NCI-H2081 treated with DMSO at 0.1 percent for 48 hours (cell line): ENCODE measurements at places on chromosomes 7 and 10.

GRCh38 chr10:48451969-48452878 is 145.7 kb downstream of the MAPK8 start:
- DNase-seq = no peak

DNA sequence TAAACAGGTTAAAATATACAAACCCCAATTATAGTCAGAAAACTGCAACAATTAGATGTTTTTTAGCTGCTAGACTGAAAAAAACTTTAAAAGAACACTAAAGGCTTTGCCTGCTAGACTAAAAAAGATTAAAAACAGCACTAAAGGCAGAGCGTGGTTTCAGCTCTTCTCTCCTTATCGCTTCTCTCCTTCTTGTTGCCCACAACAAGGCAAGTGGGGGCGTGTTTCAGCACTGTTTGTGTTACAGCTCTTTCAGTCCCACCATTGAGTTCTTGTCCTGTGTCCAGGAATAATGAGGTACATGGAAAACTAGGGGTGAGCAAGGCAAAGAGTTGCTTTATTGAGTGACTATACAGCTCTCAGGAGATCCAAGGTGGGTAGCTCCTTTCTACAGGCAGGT is 112.3 kb downstream of the HPSE2 start:
- DNase-seq = no peak

GRCh38 chr7:42024537-42024936 is 212.5 kb downstream of the GLI3 start:
- DNase-seq = no peak

GRCh38 chr10:33041783-33042437 is 83.9 kb upstream of the ITGB1 start:
- peak; percentile 1 for DNase-seq

DNA sequence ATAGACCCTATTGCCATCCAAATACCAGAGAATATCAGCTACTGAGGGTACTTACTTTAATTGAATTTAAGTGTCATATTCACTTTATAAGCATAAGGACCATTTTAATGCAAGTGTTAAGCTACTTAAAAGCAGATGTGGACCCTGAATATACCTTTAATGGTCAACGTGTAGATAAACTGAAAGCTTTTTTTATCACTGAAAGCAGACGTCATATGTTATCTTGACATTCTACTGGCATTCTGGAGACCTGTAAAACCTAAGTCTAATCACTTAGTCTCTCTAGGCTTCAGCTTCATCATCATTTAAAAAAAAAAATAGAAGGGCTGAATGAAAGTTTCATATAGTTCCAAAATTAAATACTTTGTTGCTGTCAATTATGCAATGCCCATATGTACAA is 116.5 kb downstream of the ELAPOR2 start:
- DNase-seq = no peak

DNA sequence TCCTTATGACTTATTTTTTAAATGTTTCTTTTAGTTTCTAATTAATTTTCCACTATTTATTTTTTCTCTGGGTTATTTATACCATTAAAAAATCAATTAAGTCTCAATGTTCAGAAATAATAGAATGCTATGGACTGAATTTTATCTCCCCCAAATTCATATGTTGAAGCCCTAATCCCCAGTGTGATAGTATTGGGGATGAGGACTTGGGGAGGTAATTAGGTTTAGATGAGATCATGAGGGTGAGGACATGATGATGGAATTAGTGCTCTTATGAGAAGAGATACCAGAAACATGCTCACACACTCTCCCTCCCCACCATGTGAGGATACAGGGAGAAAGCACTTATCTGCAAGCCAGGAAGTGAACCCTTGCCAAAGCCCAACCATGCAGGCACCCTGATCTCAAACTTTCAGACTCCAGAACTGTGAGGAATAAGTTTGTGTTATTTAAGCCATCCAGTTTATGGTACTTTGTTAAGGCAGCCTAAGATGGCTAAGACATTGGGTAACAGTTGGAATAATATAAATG is 202.6 kb downstream of the MDFIC start:
- no peak for DNase-seq

- DNase-seq = peak; percentile 16
These were observed 136.6 kb downstream of the ARID5B start for GRCh38 chr10:62037890-62038608.

- no peak for DNase-seq
These were observed 197.9 kb downstream of the ARHGAP12 start for GRCh38 chr10:31730776-31731175.

GRCh38 chr7:5694221-5694754 is 87.2 kb downstream of the RNF216 start:
- DNase-seq = no peak

- no peak for DNase-seq
These were observed 99.8 kb downstream of the TES start for GRCh38 chr7:116310141-116310540.
